Activated CD4-positive, alpha-beta T cell treated with anti-CD3 and anti-CD28 coated beads, Interleukin-2, amount 10 ng/mL, durations not matched to agents 24 days and 14 days (primary cell): ENCODE measurements at places on chromosomes 6 and 20. TPM values are rescaled to one million over a fixed set of nuclear protein-coding genes. Genes with fewer than 3 reads are reported as not detected.

Gene POM121L2
- not detected in 2 replicates for total RNA-seq

DNA sequence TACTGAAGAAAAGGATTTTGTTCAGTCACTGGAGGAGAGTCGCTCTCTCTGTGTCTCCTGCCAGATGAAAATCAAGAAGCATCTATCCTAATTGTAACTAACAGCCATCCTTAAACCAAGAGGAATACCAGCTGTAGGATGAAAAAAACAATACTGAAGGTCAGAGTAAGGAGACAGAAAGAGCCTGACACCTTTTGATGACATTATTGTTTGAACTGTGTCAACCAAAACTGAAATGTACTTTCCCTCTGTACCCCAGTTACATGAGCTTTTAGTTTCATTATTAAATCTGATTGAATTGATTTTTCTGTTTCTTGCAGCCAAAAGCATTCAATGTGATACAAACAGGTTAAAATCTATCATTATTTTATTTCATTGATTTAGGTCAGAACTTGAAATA is 17.2 kb upstream of the BTBD9 start:
- no peak for DNase-seq

DNA sequence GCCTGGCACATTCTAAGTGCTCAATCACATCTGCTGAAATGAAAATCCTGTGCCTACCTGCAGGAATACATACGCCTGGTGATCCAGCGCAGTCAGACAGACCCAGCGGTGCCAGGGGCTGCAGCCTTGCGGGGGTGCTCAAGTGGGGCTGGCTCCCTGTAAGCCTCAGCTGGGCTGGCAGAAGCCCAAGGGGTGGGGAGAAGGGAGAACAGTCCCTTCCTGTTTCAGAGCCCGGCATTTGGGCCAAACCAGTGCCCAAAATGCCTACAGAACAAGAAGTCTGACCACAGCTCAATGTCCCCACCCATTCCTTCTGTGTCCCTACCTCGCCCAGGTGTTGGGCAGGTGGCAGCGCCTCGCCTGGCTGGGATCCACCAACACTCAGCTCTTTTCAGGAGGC is 22.6 kb downstream of the KCNK15 start:
- DNase-seq = no peak

DNA sequence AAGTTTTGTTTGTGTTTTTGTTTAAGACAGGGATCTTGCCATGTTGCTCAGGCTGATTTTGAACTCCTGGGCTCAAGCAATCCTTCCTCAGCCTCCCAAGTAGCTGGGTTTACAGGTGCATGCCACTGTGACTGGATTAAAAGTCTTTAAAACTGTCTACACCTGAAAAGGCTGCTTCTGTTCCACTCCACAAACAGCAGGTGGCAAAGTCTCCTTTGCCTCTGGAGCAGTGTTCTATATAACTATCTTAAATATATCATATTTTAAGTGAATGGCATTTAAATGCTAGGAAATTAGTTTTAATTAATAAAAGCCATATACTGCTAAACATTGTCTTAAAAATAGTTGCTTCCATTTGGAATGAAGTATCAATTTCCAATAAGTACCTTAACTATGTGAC is 89.2 kb upstream of the BCLAF1 start:
- DNase-seq = no peak

DNA sequence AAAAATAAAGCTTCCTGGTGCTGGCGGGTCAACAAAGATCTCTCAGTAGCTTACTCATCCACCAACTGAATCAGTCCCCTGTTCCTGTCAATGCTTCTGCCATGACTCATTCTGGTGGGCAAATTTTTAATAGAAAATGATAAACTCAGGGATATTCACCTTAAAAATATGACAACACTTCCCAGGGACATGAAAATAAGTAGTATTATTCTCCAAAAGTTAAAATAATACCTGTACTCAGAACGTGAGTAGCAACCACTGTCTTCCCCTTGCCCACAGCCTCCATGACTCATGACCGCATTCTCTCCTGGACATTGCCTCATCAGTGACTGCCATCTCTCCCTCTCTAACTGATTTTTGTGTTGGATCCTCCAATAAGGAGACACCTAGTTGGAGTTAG is 552.3 kb downstream of the KIF16B start:
- no peak for DNase-seq
